ENCODE measurements at places on chromosomes 7 and 10.

GRCh38 chr7:4234886-4235285 lies 447.2 kb upstream of the FOXK1 start:
- no peak for DNase-seq

DNA sequence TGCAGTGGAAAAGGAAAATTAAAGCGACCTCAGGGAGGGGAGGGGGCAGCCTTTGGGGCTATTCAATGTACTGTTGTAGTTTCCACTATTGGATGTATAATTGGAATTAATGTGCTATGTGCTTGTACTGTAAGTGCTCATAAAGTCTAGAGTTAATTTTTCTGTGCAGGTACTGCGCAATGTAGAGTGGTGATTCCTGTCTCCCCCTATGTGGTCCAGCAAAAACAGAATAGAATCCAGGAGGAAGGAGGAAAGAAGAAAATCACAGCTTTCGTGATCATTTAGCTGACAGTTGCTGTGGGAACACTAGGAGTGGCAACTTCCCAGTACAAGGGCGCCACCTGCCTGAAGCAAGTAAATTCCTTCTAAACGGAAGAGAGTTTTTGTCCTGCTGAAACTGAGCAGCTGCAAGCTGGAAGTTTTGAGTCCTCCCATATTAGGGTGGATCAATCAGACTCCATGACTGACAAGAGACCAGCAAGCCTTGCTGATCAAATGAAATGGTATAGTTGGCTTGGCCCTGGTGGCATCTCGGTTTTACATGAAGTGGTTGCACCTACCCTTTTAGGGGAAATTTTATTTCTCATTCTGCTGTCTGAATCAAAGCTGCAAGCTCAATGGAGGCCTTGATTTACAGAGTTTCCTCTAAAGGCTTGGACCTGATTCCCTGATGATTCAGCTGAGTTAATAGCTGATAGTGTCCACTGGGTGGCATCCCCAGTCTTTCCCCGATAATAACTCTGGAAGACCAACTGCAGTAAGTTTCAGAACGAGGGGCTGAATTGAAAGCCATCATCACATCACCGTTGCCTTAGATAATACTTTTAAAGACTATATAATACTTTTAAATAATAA lies 299.8 kb downstream of the HGF start:
- DNase-seq: peak; percentile 69

GRCh38 chr7:130288829-130289228 lies 4.1 kb upstream of the CPA4 start:
- DNase-seq: no peak

DNA sequence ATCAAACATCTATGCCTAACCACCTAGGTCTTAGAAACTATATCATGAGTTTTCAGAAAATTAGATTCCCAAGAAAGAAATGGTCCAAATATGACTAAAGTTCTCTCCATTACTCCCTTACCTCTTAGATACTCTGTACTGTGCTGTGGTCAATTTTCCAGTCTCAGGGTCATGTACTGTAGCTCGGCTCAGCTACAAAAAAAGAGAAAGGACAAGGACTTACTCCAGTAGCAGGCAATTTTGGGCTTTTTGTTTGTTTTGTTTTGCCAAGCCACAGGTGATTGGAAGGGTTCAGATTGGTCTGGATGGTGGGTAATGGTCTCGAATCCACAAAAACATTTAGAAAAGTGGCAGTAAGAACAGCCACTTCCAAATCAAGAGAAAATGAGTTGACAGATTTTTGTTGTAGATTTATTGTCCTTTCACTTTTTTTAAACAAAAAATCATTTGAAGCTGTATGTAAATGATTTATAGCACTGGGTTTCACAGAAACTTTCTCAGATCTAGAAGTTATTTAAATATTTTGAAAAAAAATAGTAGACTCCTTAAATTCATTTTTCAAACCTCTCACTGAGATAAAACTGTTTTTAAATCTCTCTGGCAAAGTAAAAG lies 52.8 kb downstream of the P4HA1 start:
- DNase-seq: no peak

GRCh38 chr10:131947631-131948347 lies 33.9 kb downstream of the BNIP3 start:
- no peak for DNase-seq

- no peak for DNase-seq
Observed at GRCh38 chr7:157671358-157672255, 334.8 kb downstream of the DNAJB6 start.

GRCh38 chr10:101896225-101896877 lies 52.8 kb upstream of the KCNIP2 start:
- no peak for DNase-seq

GRCh38 chr10:12513003-12513365 lies 163.6 kb downstream of the CAMK1D start:
- no peak for DNase-seq

GRCh38 chr7:89182116-89182515 lies 386.6 kb upstream of the TEX47 start:
- DNase-seq: no peak

GRCh38 chr10:97131666-97132065 lies 54.1 kb downstream of the SLIT1 start:
- no peak for DNase-seq

GRCh38 chr10:129556316-129556715 lies 89.3 kb downstream of the MGMT start:
- DNase-seq: no peak

DNA sequence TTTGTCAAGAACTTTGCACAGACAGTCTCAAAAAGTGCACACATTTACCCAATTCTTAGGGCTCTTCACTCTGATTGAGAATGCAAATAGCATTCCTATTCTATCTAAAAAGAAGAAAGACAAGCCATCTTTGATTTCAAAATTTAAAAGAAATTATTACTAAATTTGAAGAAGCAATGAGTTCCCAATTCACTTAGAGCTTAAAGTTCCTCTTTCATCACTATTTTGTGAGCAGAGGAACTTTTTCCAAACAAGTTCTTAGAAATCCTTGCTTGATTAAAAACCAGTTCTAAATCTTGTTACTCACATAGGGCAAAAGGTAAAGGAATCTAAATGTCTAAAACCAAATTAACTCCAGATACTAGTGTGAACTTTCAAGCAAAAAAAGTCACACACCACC lies 56.4 kb downstream of the TBXAS1 start:
- no peak for DNase-seq

- peak; percentile 87 for DNase-seq
Observed at GRCh38 chr10:96511044-96511945, 2.4 kb downstream of the TLL2 start.

DNA sequence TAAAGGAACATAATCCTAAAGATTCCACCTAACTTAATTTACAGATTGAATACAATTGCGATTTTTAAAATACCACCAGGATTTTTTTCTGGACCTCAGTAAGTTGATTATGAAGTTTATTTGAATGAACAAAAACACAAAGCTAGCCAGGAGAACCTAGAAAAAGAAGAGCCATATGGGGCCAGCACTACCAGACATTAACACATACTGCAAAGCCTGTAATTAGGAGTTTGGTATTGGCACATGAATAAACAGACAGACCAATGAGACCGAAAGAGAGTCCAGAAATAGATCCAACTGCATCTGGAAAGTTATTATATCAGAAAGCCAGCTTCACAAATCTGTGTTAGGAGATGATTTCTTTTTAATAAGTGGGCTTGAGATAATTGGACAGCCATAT lies 105.5 kb upstream of the CHST15 start:
- DNase-seq: no peak

- no peak for DNase-seq
Observed at GRCh38 chr10:99693933-99694583, 34.7 kb downstream of the ENTPD7 start.

DNA sequence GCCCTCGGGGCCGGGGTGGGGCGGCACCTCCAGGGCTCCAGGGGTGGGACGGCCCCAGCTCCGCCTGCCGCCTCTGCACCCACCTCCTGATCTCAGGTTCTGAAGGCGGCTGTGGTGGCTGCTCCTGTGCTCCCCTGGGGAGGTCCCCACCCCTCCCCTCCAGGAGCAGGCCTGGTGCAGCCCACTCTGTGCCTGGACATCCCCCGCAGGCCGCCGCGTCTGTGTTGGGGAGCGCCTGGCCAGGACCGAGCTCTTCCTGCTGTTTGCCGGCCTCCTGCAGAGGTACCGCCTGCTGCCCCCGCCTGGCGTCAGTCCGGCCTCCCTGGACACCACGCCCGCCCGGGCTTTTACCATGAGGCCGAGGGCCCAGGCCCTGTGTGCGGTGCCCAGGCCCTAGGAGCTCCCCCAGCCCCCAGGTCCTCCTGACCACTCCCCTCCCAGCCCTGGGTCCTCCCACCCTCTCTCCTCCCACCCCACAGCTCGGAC lies 5.5 kb downstream of the CYP2W1 start:
- DNase-seq: peak; percentile 51

- DNase-seq: peak; percentile 35
Observed at GRCh38 chr7:37208528-37208927, 240.1 kb downstream of the ELMO1 start.

DNA sequence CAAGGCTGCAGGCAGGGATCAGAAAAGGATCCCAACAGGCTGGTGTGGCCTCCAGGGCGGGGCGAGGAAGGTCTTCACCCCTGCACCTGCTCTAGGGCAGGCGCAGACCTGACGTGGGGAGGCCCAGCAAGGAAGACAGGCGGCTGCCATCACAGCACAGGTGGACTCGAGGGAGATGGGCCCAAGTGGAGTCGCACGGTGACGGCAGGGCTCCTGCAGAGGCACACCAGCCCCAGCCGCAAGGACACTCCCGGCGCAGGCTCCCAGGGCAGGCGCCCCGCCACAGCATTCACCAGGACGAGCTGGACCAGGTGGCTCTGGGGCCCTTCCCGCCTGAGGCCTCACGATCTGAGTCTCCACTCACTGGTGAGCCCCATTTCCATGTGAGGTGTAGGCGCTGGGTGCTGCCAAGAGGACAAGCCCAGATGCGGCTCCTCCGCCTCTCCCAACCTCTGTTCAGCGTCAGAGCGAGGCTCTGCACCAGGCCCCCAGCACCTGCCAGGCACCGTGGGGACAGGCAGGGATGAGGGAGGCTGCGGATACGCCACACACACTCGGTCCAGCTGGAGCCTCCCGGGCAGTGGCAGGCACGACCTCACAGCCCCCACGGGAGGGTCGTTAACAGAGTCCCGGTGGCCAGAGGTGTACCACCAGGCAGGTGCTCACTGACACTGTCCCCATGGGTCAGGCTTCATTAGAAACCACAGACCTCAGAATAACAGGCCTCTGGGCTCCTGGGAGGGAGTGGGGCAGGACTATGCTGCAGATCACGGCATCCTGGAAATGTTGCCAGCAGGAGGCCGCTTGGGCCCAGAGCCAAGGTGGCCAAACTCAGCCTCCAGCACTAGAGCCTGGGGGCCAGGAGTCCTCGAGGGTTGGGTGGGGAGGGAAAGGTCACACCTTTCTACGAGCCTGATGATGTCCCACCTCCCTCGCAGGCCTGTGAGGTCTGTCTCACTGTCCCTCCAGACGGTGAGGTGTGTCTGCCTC lies 111.6 kb downstream of the MAD1L1 start:
- no peak for DNase-seq

- DNase-seq: no peak
Observed at GRCh38 chr7:133301444-133301843, 48.6 kb downstream of the EXOC4 start.

GRCh38 chr10:98361131-98362025 lies 53.6 kb downstream of the PYROXD2 start:
- peak; percentile 94 for DNase-seq

DNA sequence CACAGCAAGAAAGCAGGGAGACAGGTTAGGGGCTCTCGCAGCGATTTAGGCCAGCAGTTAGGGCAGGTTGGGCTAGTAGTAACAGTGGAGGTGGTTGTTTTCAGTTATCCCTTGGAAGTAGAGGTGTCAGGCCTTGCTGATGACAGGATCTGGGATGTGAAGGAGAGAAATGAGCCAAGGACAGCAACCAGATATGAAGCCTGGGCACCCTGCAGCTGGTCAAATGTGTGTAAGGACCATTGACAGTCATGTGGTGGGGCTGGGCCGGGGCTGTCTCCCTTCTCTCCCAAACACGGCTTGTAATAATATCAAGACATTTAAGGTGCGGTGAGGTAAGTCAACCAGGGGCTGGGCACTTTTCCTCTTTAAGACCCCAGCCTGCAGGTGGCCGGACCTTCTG lies 112.5 kb upstream of the IGFBP3 start:
- no peak for DNase-seq

GRCh38 chr7:152313831-152314604 lies 121.8 kb downstream of the KMT2C start:
- DNase-seq: no peak

DNA sequence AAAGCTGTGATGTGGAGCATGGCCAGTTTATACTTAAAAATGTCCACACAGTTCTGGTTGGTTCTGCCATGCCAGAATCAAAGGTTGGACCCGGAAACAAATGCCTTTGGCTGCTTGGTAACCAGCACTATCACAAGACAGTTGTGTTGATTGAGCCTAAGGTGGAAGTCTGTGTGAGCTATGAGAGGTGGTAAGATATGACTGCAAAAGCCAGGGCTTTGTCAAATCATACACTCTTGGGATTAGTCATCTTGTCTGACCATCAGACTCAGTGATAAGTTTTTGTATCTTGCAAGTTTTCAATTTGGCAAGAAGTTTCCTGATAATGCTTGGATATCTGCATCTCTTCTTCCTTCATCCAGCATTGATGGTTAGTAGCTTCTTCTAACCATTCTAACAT lies 35.5 kb downstream of the GPR141 start:
- DNase-seq: no peak

DNA sequence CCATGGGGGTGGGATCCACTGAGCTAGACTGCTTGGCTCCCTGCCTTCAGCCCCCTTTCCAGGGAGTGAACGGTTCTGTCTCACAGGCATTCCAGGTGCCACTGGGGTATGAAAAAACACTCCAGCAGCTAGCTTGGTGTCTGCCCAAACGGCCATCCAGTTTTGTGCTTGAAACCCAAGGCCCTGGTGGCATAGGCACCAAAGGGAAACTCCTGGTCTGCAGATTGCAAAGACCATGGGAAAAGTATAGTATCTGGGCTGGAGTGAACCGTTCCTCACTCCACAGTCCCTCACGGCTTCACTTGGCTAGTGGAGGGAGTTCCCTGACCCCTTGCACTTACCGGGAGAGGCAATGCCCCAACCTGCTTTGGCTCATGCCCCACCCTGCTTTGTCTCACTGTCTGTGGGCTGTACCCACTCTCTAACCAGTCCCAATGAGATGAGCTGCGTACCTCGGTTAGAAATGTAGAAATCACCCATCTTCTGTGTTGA lies 62.7 kb downstream of the PPP1R9A start:
- DNase-seq: no peak

GRCh38 chr7:6637544-6638229 lies 569 bp downstream of the ZNF316 start:
- DNase-seq: peak; percentile 56

DNA sequence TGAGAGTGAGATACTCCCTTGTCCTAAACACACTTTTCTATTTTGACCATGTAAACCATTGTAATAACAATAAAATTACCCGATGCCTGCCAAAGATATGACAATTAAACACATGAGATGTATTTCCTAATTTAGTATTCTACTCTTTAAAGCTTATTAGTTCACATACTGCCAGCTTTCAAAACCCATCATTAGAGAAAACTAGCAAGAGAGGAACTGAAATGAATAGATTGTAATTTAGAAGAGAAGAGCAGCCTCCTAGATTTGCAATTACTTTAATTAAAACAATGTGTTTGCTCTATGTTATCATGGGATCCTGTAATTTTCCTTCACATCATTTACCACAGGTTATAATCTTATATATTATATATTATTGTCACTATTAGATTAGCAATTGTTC lies 428.2 kb downstream of the THSD7A start:
- DNase-seq: no peak
